ENCODE measurements at places on chromosomes 1 and 21.

- peaks cover 51% of the 10 kb centered on the region for H3K4me1 ChIP-seq
- DNase-seq, result no peak
- H3K36me3 ChIP-seq, result peaks cover 66% of the 10 kb centered on the region
- peak overlapping the region; percentile 61 for H3K4me3 ChIP-seq
Measured at GRCh38 chr1:155977690-155978324, 540 bp downstream of the ARHGEF2 start.

DNA sequence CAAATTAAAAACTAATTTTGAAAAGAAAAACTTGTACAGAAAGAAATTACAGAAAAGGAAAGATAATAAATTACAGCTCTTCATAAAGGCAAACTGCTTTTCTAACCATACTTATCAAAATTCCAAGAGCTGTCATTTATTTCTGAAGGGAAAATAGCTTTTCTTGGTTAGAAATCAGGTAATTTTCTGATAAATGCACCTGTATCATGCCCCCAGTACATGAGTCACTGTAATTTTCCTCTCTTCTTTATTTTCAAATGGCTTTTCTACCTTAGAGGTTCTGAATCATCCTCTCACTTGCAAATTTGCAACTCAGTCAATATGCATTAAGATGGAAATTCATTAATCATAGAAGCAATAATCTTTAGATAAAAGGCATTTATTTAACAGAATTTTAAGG, 100.1 kb downstream of the SLC35F3 start:
- no peaks in the 10 kb centered on the region for H3K27me3 ChIP-seq
- no peaks in the 10 kb centered on the region for H3K4me1 ChIP-seq
- no peak for DNase-seq
- no peak overlapping the region for H3K4me3 ChIP-seq
- H3K36me3 ChIP-seq, result no peaks in the 10 kb centered on the region

GRCh38 chr1:114107474-114108435, 45.9 kb downstream of the SYT6 start:
- no peaks in the 10 kb centered on the region for H3K36me3 ChIP-seq
- no peak for DNase-seq
- peaks cover 3% of the 10 kb centered on the region for H3K27me3 ChIP-seq
- no peaks in the 10 kb centered on the region for H3K4me1 ChIP-seq
- no peak overlapping the region for H3K27ac ChIP-seq

DNA sequence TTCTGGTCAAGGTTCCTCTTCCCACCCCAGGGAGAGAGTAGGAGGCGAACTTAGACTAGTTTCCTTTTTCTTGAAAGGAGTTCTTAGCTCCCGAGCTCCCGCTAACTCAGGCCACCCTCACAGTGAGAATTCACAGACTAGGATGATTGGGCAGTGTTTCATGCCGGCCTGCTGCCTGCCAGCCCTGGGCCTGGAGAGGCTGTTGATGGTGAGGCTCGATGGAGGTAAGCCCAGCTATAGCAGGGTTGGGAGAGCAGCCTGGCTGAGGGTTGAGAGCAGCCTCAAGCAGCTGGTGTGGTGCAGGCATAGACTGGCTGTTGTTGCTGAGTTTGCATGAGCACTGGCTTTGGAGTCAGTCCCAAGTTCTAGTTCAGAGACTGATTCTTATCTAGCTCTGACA, 274.4 kb downstream of the MATN1 start:
- no peaks in the 10 kb centered on the region for H3K4me1 ChIP-seq
- H3K4me3 ChIP-seq, result no peak overlapping the region
- H3K27me3 ChIP-seq, result no peaks in the 10 kb centered on the region

- H3K4me1 ChIP-seq, result no peaks in the 10 kb centered on the region
- no peaks in the 10 kb centered on the region for H3K27me3 ChIP-seq
- no peaks in the 10 kb centered on the region for H3K36me3 ChIP-seq
- no peak for DNase-seq
Measured at GRCh38 chr1:65104854-65105534, 43.0 kb upstream of the AK4 start.

DNA sequence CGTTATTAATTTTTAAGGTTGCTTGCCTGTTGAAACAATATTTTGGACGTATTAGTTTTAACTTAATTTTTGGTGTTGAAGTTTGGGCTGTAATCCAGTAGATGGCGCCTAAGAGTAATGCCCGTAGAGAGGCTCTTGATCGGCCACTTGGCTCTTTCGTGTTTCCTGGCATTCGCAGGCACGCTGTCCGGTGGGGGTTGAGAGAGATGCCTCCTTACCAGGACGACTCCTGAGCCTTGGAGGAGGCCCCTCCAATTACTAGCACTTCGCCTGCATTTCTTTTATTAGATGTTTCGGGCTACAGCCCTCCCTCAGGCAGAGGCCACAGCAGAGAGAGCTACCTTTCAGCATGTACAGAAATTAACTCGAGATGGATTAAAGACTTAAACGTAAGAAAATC, 12.0 kb downstream of the OR2M4 start:
- no peak overlapping the region for H3K4me3 ChIP-seq
- no peaks in the 10 kb centered on the region for H3K27me3 ChIP-seq
- DNase-seq, result no peak
- no peaks in the 10 kb centered on the region for H3K4me1 ChIP-seq
- no peaks in the 10 kb centered on the region for H3K36me3 ChIP-seq

DNA sequence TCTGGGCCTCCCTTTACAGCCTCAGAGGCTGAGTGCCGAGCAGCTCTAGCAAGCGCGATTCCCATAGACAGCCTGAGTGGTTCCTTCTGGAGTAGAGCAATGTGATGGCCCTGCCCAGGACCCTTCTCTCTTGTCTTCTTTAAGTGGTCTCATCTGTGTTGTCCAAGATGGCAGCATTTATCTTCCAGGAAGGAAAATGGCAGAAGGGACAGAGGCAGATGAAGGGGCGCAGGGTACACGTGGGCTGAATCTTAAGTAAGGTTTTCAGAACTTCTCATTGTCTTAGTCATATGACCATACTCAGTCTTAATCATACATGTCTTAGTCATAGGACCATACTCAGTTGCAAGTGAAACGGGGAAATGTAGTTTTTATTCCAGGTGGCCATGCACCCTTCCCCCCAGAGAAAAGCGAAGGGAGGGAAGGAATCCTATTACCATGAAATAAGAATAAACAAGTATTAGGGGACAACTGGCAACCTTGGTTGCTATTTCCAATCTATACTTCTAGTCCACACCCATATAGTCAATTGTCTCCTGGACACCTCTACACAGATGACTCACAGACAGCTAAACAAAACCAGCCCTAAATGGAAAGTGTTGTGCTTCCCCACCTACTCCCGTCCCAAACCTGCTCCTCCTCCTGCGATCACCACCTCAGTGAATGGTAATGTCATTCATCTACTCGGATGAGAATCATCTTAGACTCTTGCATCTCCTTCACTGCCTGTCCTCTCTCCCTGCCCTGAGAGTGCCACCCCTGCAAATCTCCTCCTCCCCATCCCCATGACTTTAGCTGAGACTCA, 13.3 kb downstream of the OVAAL start:
- no peak overlapping the region for H3K4me3 ChIP-seq
- H3K27ac ChIP-seq, result no peak overlapping the region
- peaks cover 21% of the 10 kb centered on the region for H3K4me1 ChIP-seq
- no peaks in the 10 kb centered on the region for H3K27me3 ChIP-seq

DNA sequence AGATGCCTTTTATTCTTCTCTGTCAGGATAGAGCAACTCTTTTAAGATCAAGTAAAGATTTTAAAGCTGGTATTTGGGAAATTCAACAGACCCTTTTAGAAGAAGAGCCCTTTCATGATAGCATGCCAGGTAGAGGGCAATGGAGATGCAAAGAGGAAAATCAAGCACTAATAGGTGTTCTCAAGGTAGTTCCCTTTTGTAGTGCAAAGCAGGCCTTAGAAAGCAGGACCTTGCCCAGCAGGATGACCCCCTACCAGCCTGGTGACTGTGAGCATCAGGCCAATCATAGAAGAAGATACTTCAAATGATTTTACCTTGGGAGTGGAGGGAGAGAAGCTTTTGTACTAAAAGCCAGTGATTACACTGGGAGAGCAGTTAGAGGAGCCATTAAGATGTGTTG, 381.4 kb upstream of the ZRANB2 start:
- H3K27me3 ChIP-seq, result peaks cover 3% of the 10 kb centered on the region
- H3K36me3 ChIP-seq, result no peaks in the 10 kb centered on the region
- DNase-seq, result no peak

- H3K4me1 ChIP-seq, result no peaks in the 10 kb centered on the region
- no peak for DNase-seq
- peaks cover 50% of the 10 kb centered on the region for H3K36me3 ChIP-seq
- H3K4me3 ChIP-seq, result no peak overlapping the region
Measured at GRCh38 chr1:214380986-214381695, 100.2 kb downstream of the SMYD2 start.

GRCh38 chr21:40208206-40208947, 341.1 kb downstream of the PCP4 start:
- no peaks in the 10 kb centered on the region for H3K36me3 ChIP-seq
- no peaks in the 10 kb centered on the region for H3K27me3 ChIP-seq
- H3K27ac ChIP-seq, result no peak overlapping the region
- H3K4me3 ChIP-seq, result no peak overlapping the region

DNA sequence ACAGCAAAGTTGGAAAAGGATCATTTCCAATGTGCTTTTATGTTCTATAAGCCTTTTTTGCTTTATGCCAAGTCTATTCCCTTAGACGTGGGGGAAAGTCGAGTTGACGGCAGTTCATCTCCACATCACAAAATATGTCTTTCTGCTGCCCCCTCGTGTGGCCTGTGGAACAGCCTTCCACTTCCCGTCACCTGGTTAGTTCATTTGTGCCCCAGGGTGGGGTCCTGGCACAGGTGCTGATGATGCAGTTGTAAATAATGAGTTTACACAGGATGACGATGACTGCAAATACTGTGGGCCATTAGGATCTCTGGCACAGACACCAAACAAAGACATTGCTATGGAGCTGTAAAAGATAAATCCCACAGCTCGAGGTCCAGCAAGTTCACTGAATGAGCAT, 10.0 kb upstream of the OTUD3 start:
- H3K4me3 ChIP-seq, result no peak overlapping the region
- no peak for DNase-seq
- no peaks in the 10 kb centered on the region for H3K4me1 ChIP-seq
- H3K27ac ChIP-seq, result no peak overlapping the region
- H3K36me3 ChIP-seq, result no peaks in the 10 kb centered on the region
- no peaks in the 10 kb centered on the region for H3K27me3 ChIP-seq

GRCh38 chr1:186875896-186876835, 47.4 kb downstream of the PLA2G4A start:
- H3K4me1 ChIP-seq, result peaks cover 5% of the 10 kb centered on the region
- H3K27me3 ChIP-seq, result no peaks in the 10 kb centered on the region
- H3K4me3 ChIP-seq, result no peak overlapping the region
- no peak for DNase-seq
- H3K27ac ChIP-seq, result no peak overlapping the region

DNA sequence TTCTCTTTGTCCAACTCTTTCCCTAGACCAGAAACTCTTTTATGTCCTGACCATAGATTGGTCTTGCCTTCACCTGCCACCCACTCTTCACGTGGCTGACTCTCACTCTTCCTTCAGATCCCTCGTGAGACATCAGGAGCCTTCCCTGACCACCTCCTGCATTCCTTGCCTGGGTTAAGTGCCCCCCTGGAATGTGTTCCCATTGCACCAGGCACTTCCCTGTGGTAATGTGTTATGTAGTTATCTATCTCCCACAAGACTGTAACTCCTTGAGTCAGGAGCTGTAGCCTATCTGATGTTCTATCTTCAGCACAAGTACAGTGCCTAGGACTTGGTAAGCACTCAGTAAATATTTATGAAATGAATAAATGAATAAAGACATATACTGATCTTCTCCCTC, 111.2 kb upstream of the CTTNBP2NL start:
- DNase-seq, result no peak
- no peaks in the 10 kb centered on the region for H3K36me3 ChIP-seq
- no peak overlapping the region for H3K27ac ChIP-seq
- H3K27me3 ChIP-seq, result no peaks in the 10 kb centered on the region
- no peak overlapping the region for H3K4me3 ChIP-seq

GRCh38 chr1:98904684-98905083, 100.0 kb downstream of the PLPPR5 start:
- no peaks in the 10 kb centered on the region for H3K36me3 ChIP-seq
- H3K4me3 ChIP-seq, result no peak overlapping the region
- H3K27ac ChIP-seq, result no peak overlapping the region
- H3K4me1 ChIP-seq, result peaks cover 22% of the 10 kb centered on the region
- DNase-seq, result no peak

- no peak overlapping the region for H3K4me3 ChIP-seq
- H3K4me1 ChIP-seq, result peaks cover 14% of the 10 kb centered on the region
- H3K27me3 ChIP-seq, result no peaks in the 10 kb centered on the region
- H3K27ac ChIP-seq, result no peak overlapping the region
- no peak for DNase-seq
- no peaks in the 10 kb centered on the region for H3K36me3 ChIP-seq
Measured at GRCh38 chr1:58722414-58722813, 22.6 kb upstream of the MYSM1 start.

GRCh38 chr1:61052395-61053225, 29.8 kb upstream of the NFIA start:
- no peak overlapping the region for H3K4me3 ChIP-seq
- H3K36me3 ChIP-seq, result no peaks in the 10 kb centered on the region
- no peak for DNase-seq
- H3K4me1 ChIP-seq, result peaks cover 6% of the 10 kb centered on the region

DNA sequence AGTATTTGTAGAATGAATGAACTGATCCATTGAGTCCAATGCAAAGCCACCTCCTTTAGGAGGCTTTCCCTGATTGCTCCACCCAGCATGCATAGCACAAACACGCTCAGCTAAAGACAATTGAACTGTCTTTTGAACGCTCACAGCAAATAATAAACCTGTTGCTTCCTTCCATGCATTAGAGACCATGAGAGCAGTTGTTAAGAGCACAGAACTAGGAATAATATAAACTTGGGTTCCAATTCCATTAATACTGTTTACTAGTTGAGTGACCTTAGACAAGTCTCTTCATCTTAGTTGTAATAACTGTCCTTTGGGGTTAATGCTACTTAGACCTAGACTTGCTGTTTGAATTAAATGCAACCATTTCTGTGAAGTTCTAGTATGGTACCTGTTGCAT, 5.9 kb upstream of the MEF2D start:
- no peaks in the 10 kb centered on the region for H3K27me3 ChIP-seq
- no peak for DNase-seq
- H3K4me1 ChIP-seq, result peaks cover 39% of the 10 kb centered on the region
- peak overlapping the region; percentile 96 for H3K27ac ChIP-seq
- H3K36me3 ChIP-seq, result no peaks in the 10 kb centered on the region
- no peak overlapping the region for H3K4me3 ChIP-seq

GRCh38 chr1:173477286-173478093, at the start of gene PRDX6:
TSS of gene PRDX6 (plus strand) at chr1:173477335. CDS start at chr1:173477398, 63 bp downstream.
- H3K4me3 ChIP-seq, result peak within 1 kb of the TSS; percentile 59
- H3K36me3 ChIP-seq, result peaks cover 43% of the 10 kb centered on the region
- peak within 1 kb of the TSS; percentile 79 for H3K27ac ChIP-seq
- DNase-seq, result peak; percentile 85

All from RWPE2 (cell line).